ENCODE measurements at places on chromosomes 16 and 17.

- DNase-seq, result no peak
These were observed 537 bp downstream of the GOSR1 start for GRCh38 chr17:30477774-30478115.

DNA sequence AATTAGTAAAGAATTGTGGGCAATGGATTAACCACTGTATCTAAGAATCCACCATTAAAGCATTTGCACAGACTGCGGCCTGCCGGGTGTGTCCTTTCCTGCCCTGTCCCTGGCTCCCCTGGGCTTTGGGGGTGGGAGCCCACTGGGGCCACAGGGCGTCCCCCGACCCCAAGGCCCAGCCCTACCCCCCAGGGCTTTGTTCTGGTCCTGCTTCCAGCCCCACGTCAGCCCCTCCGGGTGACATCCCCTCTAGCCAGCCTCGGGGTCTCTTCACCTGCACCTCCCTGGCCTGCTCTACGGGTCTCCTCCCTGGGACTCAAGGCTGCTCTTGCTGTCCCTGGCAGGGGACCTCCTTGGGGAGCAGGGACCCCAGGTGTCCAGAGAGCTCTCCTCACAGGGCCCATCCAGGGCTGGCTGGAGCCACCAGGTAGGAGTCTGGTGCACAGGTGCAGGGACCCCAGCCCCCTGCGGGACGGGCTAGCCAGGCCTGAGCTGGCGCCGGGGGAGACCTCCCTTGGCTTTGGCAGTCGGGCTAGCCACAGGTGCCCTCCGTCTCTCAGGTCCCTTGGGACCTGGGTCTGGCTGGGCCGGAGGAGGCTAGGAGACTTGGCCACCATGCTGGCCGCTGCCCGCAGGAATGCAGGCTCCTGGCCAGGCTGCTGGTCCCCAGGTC lies 6.4 kb upstream of the BAIAP3 start:
- no peak for DNase-seq

DNA sequence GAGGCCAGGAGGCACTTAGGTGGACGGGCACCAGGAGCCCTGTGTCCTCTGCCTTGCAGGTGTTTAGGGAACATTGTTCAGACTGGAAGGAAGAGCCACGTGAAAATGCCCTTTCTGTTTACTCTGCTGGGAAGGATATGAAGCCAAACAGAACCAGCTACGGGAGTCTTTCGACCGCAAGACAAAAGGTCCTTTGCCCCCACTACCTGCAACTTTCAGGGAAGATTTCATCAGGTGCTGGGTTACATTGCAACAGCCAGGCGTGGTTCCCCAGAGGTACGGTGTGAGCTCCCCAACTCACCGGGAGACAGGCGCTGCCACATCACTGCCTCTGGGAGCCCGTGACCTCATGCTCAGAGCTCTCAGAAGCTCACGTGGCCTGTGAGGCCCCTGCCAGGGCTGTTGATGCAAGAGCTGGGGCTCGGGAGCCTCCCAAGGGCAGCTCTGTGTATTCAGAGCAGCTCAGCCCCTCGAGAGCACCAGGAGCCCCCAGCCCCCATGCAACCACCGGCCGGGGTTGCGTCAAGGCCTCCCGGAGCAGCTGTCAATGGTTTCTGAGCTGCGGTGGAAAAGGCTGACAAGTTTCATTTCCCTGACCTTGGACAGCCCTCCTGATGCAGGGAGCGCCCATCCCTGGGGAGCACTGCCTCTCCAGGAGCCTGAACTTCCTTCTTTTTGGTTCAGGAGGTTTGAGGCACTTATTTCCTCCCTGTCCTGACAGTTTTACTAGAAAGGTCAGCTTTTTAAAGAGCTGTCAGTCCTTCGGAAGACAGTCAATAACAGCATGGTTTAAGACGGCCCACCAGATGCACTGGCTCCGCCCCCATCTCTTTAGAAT lies 42.1 kb downstream of the TBC1D16 start:
- DNase-seq, result peak; percentile 74

- DNase-seq, result no peak
These were observed 45.0 kb downstream of the SLC7A5 start for GRCh38 chr16:87824016-87824990.

- no peak for DNase-seq
These were observed 144.9 kb downstream of the SOCS1 start for GRCh38 chr16:11111150-11111549.

DNA sequence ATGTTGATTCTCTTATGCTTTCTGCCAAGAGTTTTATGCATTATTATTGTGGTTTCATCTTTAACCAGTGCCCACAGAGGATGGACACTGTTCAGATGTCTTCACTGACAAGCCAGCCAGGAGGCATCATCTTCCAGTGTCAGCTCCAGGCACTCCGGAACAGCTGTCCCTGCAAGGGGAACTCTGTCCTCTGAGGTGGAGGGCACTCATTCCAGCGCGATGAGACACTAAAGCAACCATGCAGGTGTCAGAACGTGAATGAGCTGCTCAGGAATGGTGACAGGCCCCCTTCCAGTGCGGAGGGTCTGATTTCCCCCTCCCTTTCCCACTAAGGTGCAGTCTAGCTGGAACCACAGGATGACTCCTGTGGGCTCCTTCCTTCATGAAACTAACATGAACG lies 117.5 kb downstream of the NOG start:
- no peak for DNase-seq

DNA sequence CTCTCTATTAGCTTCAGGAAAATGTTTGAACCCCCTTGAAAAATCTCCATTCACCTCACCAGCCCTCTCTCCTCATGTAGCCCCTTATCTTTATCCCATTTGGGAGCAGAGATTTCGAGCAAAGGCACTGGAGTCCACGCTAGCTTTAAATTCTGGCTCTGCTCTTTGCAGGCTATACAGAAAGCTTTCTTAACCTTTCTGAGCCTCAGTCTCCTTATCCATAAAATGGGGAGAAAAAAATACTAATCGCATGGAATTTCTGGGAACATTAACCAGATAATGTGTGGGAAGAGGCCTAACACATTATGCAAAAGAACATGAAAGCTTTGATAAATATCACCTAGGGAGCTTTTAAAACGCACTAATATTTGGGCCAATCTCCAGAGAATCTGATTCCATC lies 476.3 kb upstream of the CDH5 start:
- no peak for DNase-seq

DNA sequence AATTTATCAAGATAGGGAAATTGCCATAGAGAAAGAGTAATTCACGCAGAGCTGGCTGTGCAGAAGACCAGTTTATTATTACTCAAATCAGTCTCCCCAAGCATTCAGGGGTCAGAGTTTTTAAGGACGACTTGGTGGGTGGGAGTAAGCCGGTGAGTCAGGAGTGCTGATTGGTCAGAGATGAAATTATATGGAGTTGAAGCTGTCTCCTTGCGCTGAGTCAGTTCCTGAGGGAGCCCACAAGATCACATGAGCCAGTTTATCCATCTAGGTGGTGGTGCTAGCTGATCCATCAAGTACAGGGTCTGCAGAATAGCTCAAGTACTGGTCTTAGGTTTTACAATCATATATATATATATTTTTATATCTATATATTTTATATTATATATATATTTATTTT lies 6.0 kb upstream of the AQP8 start:
- DNase-seq, result peak; percentile 22

DNA sequence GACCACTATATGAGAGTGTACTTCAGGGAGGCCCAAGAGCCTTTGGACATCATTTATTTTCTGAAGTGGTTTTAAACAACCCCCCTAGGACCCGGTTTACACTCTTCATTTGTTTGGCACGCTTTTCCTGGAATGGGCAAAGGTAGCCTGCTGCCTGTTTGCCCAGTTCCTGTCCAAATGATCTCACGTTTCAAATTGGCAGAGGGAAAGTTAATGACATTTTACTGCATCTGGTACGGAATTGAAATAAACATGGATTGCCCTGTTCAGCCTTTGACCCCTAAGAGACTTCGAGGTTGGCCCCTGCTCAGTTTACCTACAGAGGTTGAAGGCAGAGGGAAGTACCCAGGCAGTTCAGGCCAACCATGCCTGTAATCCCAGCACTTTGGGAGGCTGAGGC lies 5.8 kb upstream of the RPRML start:
- no peak for DNase-seq

DNA sequence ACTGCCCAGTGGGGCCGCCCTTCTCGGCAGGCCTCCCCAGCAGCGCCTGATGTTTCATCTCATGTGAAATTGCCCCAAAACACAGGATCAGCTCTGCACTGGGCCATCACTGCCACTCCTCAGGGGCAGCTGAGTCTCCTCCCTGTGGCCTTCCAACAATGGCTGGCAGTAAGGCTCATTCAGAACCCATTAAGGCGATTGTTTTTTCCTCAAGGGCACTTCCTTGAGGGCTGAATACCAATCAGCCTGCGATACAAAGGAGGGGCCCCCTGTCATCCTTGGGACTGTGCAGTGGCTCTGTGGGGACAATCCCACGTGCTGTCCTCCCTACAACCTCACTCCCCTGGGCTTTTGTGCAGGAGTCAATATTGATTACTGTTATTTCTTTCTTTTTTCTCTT lies 47.5 kb downstream of the XYLT1 start:
- no peak for DNase-seq

DNA sequence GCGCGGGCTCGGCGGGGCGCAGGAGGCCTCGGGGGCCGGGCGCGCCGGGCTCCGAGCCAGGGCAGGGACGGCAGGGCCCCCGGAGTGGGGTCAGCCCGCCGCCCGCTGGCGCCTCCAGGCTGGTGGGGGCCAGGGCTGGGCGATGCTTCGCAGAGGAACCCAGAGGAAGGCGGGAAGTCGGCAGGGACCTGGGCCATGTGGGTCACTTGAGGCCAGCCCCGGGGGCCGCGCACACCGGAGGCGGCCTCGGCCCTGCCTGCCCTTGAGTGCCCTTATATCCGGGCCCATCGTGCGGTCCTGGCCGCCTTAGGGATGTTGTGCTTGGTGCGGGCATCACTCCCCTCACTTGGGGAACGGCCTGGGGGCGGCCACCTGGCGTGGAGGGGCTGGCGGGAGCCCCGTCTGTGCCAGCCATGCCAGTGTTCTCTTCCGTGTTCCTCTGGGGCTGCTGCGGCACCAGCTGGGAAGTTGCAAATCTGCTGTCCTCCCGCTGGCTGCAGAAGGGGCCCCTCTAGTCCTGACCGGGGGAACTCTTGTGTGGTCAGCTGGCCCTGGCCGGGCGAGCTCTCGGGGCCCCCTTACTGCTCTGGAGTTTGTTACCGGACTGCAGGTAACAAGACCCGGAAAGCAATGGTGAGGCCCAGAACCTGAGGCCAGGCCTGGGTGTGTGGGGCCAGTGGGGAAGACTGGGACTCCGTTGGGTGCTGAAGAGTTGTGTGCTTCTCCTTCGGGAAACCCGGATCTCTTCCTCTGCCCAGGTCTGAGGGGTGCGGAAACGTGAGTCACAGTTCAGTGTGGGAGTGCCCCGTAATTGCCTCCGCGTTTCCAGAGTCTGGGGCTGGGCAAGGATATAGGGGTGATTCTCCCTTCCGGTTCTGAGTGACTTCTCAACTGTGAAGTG lies 849 bp downstream of the CAPN15 start:
- peak; percentile 49 for DNase-seq

GRCh38 chr17:77745702-77746101 lies 212.8 kb upstream of the TNRC6C start:
- no peak for DNase-seq

DNA sequence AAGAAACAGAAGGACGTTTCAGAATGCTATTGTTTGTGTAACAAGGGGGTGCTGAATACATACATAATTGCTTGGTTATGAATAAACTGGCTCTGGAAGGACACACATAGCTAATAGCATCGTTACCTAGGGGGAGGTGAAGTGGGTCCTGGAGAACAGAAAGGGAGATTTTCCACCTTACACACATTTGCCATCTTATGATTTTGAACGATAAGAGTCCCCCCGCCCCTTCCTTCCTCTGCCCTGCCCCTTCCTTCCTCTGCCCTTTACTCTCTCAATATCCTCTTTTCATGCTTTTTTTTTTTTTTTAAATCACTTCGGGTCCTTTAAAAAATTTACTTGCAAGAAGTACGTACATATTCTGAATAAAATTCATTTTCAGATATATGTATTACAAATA lies 902 bp upstream of the DHRS7B start:
- peak; percentile 52 for DNase-seq

- no peak for DNase-seq
These were observed 1.0 kb upstream of the CPD start for GRCh38 chr17:30377574-30378240.

GRCh38 chr17:77489239-77489892 lies 348.6 kb downstream of the SEC14L1 start:
- no peak for DNase-seq

Data from activated naive CD8-positive, alpha-beta T cell treated with anti-CD3 and anti-CD28 coated beads, Interleukin-2, amount 50 U/mL, for 24 hours (primary cell).